ENCODE measurements at places on chromosomes 12 and 14.

- DNase-seq: no peak
Measured at GRCh38 chr12:58420503-58420902, 479.1 kb downstream of the ATP23 start.

GRCh38 chr12:99450036-99450630, 197.4 kb upstream of the GARIN6 start:
- DNase-seq: no peak

DNA sequence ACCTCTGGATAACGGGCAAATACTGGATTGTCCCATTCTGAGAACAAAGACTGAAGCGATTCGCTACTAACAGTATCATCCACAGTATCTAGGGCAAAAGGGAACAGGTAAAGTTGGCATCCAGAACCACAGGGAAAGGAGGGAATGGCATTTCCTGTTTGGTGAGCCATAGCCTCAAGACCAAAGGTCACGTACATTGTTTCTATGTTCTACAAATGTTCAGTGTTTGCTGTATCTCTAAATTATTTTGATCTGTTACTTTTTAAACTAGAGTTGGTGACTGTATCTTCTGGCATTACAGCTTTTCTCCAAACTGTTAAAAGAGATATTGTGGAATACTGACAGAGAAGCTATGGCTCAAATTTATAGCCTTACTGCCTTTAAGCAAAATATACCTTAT, 9.7 kb downstream of the MLH3 start:
- no peak for DNase-seq

- DNase-seq: no peak
Measured at GRCh38 chr12:10358969-10359368, 30.9 kb downstream of the KLRK1 start.

- DNase-seq: no peak
Measured at GRCh38 chr14:94448071-94448808, 4.4 kb downstream of the SERPINA11 start.

GRCh38 chr14:20295067-20295466, 10.7 kb downstream of the TTC5 start:
- no peak for DNase-seq

- no peak for DNase-seq
Measured at GRCh38 chr12:3810016-3810370, 57.1 kb upstream of the CRACR2A start.

Data from NCI-H748 treated with DMSO at 0.1 percent for 48 hours (cell line).